Tongue (tissue), 3 donors: ENCODE measurements at places on chromosomes 5 and 9. TPM values are rescaled to one million over a fixed set of nuclear protein-coding genes. Genes with fewer than 3 reads are reported as not detected.
A peak's percentile ranks its signal among the peaks of the same experiment; 100 is the strongest.

DNA sequence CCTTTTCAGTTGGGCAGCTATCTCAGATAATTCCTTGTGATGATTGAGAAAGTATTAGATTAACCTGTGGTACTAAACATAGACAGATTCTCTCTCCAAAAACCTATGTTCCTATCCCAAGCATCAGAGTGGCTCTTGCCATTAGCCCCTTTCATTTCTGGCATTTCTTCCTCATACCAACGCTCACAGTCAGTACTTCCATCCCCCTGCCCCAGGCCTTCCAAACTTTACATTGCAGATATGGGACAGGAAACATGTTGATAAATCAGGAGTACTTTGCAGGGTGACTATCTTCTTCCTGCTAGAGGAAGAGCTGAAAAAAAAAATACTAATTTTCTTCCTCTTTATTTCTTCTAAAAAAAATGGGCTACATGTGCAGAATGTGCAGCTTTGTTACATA, 442.6 kb upstream of the RGMB start:
- DNase-seq: no peak

DNA sequence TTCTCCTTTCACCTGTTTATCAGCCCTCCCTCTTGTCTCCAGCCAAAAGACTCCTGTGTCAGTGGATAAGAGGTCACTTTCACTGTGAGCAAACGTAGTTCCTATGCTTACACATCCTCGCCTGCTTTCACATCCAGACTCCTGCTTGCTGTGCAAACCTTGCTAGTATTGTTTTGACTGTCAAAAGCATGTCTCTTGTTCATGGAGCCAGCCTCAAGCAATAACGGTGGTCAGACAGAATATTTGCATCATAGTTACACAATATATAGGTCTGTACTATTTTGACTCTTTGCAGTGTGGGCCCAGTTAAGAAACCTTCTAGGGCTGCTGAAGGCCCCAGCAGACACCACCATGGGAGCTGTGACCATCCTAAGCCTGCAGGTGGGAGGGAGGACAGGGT, 420.0 kb downstream of the SEMA5A start:
- DNase-seq: no peak

DNA sequence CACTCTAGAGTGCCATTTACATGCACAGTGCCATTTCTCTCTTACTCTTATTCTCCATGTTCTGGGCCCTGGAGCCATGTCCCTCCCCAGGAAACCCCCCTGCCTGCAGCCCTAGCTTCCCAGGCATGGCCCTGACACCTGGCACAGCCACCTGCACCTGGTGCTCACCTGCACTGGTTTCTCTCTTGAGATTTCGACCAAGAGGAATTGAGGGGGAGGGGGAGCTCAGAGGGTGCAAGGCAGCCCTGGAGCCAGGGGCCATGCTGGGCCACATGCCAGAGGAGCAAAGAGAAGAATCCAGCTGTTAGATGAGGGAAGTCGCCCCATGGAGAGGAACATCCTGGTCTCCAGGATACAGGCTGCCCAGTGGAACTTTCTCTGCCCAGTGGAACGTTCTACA, 65.0 kb upstream of the RAPGEF1 start:
- no peak for DNase-seq

DNA sequence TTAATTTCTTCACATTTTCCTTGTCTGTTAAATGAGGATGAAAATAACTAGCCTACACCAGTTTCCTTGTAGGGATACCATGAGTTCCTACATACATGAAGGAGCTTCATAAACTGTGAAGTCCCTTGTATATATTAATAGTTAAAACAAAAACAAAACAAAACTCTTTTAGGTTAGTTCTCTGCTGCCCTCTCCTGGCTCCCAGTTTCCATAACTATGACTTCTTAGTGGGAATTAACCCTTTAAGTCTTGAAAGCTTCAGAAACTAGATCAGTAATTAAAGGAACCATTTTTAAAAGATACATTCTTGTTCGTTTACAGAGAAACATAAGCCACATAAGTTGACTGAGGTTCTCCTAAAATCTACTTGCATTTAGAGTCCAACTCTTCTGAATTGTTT, 500.0 kb upstream of the C9orf72 start:
- DNase-seq: peak; percentile 73

- no peak for DNase-seq
Observed at GRCh38 chr5:84673785-84674184, 289.1 kb upstream of the EDIL3 start.

DNA sequence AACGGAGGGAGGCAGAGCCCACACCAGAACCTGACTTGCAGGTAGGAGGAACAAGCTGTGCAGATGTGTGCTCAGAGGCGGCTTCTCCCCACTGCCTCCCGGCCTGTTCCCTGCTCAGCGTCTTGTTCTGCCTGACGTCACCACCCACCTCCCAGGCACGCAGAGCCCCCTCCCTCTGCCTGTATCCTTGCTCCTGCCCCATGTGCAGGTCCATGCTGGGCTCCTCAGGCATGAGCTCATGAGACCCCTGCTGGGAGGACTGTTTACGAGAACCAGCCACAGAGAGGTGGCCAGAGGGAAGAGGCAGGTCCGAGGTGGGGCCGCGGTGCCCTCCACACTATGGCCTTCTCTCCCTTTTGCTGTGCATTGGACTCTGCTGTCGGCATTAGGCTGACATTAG, 45.5 kb downstream of the SLC6A3 start:
- no peak for DNase-seq

DNA sequence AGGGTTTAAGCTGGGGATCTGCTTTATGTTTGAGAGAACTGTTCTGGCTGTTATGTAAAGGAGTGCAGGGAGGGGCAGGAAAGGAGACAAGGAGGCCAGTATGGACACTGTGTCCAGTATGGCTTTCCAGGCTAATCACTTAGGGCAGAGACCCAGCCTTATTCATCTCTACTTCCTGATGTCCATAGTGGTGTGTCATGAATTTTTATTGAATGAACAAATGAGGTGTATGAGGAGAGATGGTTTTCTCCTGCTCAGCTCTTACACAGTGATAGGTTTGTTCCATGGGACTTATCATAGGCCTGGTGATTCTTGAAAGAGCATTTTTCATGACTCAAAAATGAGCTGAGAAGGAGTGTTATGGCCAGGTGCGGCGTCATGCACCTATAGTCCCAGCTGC, 20.5 kb upstream of the FGFR4 start:
- no peak for DNase-seq

DNA sequence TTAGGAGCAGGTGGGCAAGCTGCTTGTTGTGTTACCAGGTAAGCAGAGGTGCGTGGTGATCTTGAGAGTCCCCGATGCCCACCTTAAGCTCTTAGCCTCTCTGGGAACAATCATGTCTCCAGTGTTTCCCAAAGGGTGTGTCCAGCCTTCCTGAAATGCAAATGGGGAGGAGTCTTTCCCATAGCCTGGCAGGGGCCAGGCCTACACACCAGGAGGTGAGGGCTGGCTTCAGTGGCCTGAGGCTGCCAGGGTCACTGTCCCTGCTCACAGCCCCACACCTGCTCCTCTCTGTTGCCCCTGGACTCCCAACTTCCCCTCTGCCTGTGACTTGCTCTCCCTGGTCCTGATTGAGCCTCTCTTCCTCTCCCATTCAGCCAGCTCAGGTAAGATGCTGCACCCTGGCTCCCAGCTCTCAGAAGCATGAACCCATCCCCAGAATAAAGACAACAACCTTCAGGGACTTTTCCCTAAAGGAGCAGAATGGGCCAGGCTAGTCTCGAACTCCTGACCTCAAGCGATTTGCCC, 65.7 kb upstream of the PHYKPL start:
- no peak for DNase-seq

Gene RNF180
- total RNA-seq: 7.3 TPM

DNA sequence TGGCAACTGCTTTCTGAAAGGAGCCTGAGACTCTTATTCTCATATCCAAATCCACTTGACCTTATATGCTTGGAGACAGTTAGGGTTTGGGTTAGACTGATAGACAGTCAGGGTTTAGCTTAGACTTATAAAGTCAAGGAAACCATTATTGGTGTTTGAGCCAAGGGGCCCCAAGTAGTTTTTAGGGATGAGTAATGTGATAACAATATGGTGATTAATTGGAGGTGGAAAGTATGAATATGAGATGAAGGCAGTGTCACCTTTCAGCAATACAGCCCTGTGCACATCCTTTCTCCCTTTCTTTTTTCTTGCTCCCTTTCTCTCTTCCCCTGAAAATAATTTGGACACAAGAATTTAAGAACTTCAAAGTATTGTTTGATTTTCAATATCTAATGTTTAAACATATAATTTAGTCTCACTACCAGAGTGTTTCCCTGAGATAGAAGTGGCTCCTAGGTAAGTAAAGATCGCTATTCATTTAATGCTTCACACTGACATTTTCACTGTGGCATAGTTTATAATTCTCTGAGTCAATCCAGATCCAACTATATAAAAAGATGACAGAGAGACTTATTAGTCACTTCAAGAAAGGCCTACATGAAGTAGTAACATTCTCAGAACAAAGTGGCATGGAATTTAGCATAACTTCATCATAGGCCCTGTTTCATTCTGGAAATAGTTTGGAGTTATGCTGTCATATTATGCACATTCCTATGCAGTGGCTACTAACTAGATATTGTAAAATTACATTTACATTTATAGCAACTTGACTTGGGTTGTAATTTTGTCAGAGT, 200.8 kb downstream of the CHSY3 start:
- no peak for DNase-seq

Gene MRPS27
- total RNA-seq: 59.3 TPM

GRCh38 chr5:9713959-9714586, 83.9 kb upstream of the TAS2R1 start:
- DNase-seq: no peak
